DMS79 (cell line): ENCODE measurements at places on chromosomes 12 and 14.

GRCh38 chr12:138898-139534 lies 72.4 kb downstream of the IQSEC3 start:
- no peak for DNase-seq

DNA sequence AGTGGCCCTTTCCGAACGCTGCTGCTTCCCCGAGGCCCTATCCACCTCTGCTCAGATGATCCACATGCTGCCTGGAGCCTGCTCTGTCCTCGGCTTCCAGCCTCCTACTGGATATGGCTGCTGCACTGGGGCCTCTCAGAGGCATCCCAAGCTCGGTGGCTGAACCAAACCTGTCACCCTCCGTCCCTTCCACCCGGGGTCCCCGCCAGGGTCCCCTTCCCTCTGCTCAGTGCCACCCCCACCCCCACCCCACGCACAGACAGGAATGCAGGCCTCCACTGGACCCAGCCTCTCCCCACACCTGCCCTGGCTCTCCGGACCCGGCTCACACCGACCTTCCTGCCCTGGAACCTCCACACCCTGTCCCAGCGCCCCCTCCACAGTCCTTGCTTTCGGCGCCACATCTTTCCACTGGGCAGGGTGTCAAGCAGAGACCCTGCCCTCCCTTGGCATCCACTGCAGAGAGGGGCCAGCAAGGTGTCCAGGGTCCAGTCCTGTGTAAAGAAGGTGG lies 6.1 kb downstream of the CEP170B start:
- DNase-seq: no peak

DNA sequence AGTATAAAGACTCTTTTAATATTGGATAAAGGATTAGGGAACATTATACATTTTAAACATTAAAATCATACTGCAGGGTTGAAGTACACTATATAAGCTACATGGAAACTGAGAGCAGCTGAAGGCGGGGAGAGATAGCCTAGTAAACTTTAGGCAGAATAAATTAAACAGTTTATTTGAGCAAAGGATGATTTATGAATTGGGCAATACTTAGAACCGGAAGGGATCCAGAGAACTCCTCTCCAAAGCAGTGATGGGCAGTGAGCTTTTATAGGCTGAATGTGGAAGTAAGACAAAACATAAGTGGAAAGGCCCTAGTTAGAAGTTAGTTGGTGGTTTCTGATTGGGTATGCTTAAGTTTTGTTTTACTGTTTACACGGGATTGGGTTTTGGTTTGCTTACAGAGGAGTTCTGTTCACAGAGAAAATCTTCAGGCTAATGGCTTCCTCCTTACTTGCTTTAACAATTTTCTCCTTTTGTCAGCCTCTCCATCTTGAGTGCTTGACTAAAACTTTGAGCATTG lies 18.9 kb downstream of the LEMD3 start:
- no peak for DNase-seq

DNA sequence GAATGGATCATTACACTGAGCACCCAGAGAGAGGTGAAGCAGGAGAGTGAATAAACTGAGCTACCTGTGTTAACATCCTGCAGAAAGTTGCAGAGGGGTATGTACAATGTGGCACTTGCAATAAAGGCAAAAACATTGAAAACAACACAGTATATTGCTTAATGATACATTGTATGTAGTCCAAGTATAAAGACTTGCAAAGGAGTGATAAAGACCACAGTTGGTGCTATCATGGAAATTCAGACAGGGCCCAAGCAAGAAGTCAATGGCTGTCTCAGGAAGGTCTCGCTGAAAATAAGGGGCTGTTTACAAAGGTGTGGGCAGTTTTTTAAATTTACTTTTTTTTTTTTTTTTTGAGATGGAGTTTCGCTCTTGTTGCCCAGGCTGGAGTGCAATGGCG lies 10.0 kb downstream of the TMEM120B start:
- no peak for DNase-seq

- DNase-seq: no peak
Measured at GRCh38 chr12:126182619-126183236, 1117.5 kb downstream of the AACS start.

DNA sequence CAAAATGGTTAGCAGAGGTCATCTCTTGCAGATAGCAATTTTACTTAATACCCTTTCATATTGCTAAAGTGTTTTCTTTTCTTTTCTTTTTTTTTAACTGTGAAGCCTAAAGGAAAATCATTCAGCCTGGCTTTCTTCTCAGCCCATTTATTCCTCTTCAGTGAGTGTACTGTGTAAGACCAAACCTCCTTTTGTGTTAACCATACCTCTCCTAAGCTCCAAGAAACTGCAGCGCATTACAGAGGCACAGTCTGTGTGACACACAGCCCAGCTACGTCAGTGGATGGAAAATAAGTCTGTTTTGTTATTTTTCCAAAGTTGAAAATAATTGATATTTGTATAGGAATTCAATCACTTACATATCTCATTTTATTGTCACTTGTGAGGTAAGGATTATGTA lies 21.7 kb downstream of the DCAF5 start:
- no peak for DNase-seq

DNA sequence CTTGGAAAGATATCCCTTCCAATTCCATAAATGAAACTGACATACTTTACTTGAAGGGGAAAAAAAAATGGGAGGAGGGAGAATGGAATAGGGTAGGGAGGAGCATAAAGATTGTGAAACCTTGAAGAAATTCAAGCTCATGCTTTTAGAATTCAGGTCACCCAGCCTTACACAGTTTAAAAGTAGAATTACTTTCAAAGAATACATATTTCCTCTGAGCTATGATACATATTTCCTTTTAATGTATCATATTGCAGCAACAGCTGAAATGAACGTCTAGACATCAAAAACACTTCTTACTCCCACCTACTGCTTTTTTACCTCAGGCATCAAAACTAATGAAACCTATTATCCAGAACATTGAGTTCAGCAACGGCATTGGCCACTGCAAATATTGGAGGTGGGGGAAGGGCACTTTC lies 156.0 kb downstream of the MED13L start:
- DNase-seq: peak; percentile 66

GRCh38 chr12:30823764-30824163 lies 69.0 kb upstream of the CAPRIN2 start:
- DNase-seq: no peak

- DNase-seq: no peak
Measured at GRCh38 chr12:112750971-112751370, 40.6 kb upstream of the RPH3A start.

- DNase-seq: no peak
Measured at GRCh38 chr14:67513631-67514108, 19.4 kb upstream of the PLEKHH1 start.

- no peak for DNase-seq
Measured at GRCh38 chr14:60287452-60287851, 38.4 kb downstream of the PPM1A start.

DNA sequence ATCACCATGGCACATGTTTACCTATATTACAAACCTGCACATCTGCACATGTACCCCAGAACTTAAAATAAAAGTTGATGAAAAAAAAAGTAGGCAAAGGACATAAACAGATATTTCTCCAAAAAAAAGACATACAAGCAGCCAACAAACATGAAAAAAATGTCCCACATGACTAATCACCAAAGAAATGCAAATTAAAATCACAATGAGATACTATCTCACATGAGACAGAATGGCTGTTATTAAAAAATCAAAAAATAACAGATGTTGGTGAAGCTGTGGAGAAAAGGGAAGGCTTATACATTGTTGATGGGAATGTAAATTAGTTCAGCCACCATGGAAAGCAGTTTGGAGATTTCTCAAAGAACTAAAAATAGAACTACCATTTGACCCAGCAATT lies 68.0 kb upstream of the FAR2 start:
- no peak for DNase-seq

GRCh38 chr12:53365245-53365904 lies 14.6 kb upstream of the SP1 start:
- DNase-seq: no peak

GRCh38 chr12:43964961-43965360 lies 129.1 kb downstream of the TMEM117 start:
- no peak for DNase-seq

GRCh38 chr12:117900561-117900960 lies 68.2 kb downstream of the KSR2 start:
- no peak for DNase-seq

- no peak for DNase-seq
Measured at GRCh38 chr14:44898551-44898950, 63.2 kb downstream of the KLHL28 start.

- no peak for DNase-seq
Measured at GRCh38 chr12:15563663-15564062, 225.5 kb downstream of the EPS8 start.

- DNase-seq: no peak
Measured at GRCh38 chr12:128408669-128409068, 141.7 kb downstream of the TMEM132C start.

- peak; percentile 49 for DNase-seq
Measured at GRCh38 chr12:93139028-93139665, 210.1 kb upstream of the EEA1 start.

GRCh38 chr14:35385042-35385839 lies 19.3 kb downstream of the NFKBIA start:
- DNase-seq: peak; percentile 100

DNA sequence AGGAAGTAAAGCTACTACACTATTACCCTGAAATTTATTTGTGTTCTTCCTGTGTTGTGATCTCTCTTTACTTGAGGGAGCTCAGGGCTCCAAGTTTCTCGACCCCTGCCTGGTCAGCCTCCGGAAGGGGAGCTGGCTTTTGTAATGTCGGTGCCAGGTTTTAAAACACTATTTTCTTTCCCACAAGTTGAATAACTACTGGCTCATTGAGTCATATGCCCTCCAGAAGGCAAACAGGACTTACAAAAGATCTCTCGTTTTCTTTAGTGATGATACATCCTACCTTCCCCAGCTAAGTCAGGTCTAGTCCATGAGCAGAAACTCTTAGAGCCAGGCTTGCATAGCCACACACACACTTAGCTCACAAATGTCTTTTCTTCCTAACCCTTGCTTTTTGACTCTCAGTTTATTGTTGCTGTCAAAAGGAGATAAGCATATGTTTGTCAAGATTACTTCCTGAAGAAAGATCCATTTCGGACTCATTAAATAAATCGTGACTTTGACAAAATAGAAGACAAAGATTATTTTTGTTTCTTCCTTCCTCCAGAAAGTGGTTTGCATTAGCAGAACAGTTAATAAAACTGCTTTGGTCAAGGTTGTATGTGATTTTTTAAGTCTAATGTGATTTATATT lies 209.8 kb upstream of the FLRT2 start:
- no peak for DNase-seq

DNA sequence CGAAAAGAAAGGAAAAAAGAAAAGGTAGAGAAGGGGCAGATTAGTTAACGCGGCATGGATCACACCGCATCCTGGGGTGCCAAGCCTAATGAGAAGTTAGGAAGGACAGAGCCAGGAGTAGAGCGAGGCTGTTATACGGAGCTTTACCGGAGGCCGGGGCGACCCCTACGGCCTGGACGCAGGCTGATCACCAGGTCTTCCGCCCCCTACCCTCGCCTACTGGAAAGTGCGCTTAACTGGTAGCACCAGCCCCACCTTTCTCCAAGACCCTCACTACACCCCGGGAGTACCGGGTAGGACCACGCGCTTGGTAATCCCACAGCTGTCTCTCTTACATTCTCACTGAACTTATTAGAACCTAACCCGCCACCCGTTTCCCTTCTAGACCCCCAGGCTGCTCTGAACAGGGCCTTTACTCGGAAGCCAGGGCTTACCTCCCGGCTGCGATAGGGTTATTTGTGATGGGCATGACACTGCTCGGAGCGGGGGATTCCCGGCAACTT lies 33.8 kb downstream of the WBP11 start:
- no peak for DNase-seq

DNA sequence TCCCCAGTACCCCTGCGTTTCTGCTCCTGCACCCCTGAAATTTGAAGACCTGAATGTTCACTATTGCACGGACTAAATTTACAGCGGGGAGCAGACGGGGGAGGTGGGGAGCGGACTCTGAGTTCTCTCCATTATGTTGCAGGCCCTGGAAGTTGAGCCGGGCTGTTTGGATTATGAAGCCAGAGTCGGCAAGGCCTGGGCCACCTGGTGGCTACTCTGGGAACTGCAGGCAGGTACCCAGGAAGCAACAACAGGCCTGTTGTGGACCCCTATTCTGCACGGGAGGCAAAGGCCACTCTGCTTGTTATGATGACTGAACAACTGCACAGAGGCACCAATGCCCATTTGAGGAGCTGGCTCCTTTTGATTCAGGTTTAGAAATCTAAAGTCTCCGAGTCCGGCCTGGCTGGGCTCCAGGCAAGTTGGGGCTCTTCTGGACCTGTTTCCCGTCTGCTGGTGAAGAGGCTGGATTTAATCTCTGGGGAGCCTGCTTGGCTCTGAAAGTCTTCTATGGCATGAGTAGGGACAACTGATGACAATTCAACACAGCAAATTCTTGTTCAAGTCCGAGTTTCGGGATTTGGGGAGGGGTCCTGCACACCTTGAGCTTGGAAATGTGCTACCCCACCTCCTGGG lies 34.1 kb upstream of the FAM181A start:
- DNase-seq: peak; percentile 48

DNA sequence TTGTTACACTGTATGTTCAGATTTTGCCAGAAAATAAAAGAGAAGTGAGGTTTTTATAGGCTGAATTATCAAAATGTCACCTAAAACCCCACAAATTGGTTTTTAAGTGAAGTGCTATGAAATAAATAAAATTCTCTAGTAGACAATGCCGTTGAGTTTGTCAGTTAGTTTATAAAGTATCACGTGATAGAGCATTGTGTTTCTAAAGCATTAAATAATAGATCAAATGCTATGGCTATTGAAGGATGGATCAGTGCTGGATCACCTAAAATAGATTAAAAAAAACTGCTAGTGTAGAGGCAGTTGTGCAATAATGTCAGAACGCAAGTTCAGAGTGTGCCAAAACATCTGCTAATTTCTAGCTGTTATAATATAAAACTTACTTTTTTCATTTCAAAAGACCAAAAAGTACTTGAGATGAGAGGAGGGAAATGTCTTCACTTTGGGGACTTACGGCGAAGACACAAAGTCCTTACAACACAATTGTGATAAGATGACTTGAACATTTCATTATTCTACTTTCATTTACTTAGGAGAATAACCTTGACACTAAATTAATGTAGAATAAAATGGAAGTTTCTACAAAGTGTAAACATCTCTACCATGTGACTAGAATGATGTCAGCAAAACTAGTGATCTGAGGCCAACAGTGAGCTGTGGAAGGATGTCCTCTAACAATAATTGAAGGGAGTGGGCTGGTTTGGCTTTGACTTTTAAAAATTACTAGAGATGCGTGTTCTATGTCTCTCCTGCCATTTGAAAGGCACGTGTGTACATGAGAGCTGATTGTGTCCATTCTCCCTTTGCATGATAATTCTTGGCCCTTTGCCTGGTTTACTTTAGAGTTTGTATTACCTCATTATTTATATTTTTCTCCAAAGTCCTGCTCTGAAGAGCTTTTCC lies 154.4 kb upstream of the PDE3A start:
- DNase-seq: no peak
